Fibroblast of lung (primary cell): ENCODE measurements at places on chromosomes 3 and 15.

- no peak for DNase-seq
Observed at GRCh38 chr15:65258375-65259262, 28.1 kb downstream of the PARP16 start.

DNA sequence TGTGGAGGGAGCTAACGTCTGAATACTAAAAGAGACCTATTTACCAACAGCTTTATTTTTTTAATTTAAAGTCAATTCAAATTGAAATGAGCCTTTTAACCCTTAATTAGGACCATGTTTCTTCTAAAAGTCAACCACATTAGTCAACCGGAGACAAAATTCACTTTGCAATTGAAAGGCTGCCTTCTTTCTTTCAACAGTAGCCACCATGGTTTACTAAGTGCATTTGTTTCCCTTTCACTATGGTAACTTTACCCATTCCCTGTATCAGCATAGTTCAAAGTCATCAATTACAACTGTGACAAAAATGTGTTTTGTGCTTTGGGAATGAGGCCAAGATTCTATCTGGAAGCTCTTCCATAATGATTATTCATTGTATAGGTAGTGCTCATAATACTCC lies 225.4 kb downstream of the EPHA3 start:
- peak; percentile 7 for DNase-seq

DNA sequence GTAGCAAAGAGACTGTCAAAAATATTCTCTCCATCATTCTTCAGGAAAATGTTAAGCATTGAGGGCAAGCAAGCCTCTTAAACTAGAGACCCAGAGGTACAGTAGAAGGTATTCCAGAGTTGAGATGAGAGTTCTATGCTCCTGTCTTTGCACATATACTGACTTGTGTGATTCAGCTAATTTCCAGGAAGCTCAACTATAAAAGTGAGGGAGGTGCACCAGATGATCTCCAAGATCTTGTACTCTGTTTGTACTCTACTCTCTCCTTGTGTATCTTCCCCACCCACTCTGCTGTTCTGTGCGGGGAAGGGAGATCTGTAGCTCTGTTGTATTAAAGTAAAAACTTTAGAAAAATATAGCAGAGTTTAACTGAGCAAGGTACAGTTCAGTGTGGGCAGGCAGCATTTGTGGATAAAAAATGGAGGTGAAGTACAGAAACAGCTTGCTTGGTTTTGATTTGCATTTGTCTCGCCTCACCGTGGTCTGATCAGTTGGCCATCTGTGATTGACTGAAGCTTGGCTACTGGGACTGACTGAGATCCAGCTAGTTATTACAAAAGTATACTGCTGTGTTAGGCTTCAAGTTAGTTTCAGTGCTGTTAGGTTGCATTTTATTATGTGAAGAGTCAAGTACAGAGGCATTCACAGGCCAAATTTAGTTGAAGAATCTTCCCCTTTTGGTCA lies 463.1 kb upstream of the GOLIM4 start:
- DNase-seq = no peak

- DNase-seq = no peak
Observed at GRCh38 chr3:52286777-52287110, 884 bp upstream of the GLYCTK start.

- DNase-seq = no peak
Observed at GRCh38 chr15:66126456-66126855, 127.1 kb downstream of the MEGF11 start.

DNA sequence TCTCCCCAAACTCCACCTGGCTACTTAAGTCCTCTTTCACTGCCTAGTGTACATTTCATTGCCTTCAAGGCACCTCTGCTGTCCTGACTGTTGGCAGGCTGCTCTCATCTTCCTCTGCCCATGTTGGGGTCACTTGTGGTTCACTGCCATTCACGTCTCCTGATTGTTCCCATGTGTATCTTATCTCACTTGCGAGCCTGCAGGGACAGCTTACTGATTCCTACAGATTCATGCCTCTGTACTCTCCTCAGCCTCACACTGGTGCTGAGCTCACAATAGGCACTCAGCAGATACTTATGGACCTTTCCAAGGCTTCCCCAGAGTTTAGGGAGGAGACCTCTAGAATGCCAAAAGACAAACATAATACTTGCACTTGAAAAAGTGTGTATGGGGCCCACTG lies 28.8 kb upstream of the ANP32A start:
- DNase-seq = no peak

DNA sequence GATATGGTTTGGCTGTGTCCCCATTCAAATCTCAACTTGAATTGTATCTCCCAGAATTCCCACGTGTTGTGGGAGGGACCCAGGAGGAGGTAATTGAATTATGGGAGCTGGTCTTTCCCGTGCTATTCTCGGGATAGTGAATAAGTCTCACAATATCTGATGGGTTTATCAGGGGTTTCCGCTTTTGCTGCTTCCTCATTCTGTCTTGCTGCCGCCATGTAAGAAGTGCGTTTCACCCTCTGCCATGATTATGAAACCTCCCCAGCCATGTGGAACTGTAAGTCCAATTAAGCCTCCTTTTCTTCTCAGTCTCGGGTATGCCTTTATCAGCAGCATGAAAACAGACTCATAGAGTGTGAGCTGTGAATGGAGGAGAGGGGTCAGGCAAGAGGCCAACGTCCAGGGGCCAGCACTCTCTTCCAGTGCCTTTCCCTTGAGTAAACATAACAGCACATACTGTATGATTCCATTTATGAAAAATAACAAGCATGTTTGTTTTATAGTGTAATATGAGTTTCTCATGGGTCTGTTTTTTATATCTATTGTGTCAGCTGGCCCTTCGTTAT lies 16.3 kb upstream of the LCTL start:
- DNase-seq = no peak

- DNase-seq = peak; percentile 84
Observed at GRCh38 chr15:71780115-71780976, 30.0 kb upstream of the NR2E3 start.
